ENCODE measurements at places on chromosomes 3 and 15. TPM values are rescaled to one million over a fixed set of nuclear protein-coding genes. Genes with fewer than 3 reads are reported as not detected.
A peak's percentile ranks its signal among the peaks of the same experiment; 100 is the strongest.

DNA sequence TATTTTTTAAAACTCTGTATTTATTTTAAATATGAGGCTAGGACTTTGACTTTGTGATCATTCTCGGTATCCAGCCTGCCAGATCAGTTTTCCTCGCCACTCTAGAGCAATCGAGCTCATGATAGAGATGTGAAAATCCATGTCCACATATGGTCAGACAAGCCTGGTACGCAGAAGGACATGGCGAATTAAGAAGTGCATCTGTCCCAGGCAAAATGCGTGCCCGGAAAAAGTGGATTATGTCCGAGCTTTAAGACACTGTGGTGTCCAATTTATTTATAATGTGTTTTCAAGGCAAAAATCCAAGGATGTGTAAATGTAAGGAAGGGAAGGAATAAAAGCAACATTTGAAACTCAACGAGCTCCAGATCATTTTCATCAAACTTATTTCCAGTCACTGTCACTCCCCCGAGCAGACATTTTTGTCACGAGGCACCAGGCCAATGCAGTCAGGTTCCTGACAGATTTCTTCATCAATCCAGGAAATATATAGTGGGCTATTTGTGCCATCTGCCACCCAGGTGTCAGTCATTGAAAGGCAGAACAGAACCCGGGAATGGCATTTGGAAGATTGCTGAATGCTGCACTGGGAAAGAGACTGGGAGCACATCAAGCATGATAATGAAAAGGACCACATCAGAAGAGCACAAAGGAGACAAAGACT, 825.7 kb downstream of the SQOR start:
- no peak for DNase-seq

DNA sequence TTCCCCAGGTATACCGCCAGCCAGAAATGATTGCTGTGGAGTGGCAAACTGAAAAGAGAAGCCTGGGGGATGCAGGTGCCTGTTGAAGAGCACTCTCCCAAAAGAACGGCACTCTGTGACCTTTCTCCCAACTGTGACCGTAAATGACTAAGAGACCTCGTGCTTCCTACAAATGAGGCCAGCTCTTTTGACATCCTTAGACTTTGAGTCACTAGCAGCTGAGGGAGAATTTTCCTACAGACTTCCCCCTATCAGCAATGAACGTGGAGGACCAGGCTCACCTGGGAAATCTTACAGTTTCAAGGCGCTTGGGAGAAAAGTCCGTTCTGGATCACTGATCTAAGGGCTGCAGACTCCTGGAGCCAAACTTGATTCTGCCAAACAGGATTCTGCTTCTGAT, 8.6 kb downstream of the AQP9 start:
- peak; percentile 58 for DNase-seq

Gene CD200
- 41.6 TPM for polyA plus RNA-seq

Gene SEMA3F
- polyA plus RNA-seq, result 69.8 TPM

Gene GREM1
- 0.52 TPM for polyA plus RNA-seq

Gene GPD1L
- 19.3 TPM for polyA plus RNA-seq

Measured in left kidney (tissue), 8 donors.